ENCODE measurements at places on chromosomes 6 and 20.

GRCh38 chr6:106750142-106750918, 121.0 kb downstream of the QRSL1 start:
- no peak for DNase-seq

- DNase-seq: peak; percentile 63
Observed at GRCh38 chr20:49846206-49846807, 33.7 kb downstream of the SLC9A8 start.

DNA sequence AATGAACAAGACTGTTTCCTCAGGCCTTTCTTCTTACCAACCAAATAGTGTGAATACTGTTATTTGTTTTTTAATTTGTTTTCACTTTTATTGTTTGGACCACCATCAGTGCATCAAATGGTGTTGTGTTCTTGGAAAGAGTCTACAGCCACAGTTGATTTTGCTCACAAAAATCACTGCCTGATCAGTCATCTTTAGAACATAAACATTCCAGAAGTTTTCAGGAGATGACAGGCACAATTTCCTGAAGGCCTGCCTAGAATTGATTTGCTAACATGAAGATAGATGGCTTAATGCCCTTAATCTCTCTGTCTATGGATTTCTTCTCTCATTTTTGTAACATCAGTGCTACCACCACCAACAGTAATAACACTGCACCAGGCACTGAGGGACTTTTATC, 13.5 kb downstream of the IL22RA2 start:
- no peak for DNase-seq

DNA sequence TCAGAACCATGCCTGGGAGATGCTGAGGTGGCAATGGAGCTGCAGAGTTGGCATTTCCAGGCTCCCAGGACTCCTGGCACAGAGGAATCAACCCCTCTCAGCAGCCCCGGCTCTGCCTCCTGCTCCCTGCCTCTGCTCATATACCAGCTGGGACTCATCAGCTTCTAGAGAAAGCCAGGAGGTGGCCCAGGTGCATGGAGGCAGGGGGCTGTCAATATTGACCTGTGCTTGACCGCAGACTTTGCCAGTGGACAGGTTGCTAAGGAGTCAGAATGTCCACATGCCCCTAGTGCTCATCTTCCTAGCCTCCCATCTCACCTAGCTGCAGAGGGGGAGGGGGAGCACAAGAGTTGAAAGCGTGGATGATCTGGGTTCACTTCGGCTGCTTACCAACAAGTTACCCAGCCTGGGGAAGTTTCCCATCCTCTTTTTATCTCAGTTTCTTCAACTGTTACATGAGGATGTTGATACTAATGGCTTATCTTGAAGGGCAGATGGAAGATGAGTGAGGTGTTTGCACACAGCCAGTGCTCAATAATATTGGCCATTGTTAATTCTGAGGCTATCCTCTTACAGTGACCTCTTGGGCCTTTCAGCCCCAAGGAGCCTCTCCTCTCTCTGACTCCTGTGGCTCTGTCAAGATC, 9.2 kb upstream of the SCRT2 start:
- no peak for DNase-seq

DNA sequence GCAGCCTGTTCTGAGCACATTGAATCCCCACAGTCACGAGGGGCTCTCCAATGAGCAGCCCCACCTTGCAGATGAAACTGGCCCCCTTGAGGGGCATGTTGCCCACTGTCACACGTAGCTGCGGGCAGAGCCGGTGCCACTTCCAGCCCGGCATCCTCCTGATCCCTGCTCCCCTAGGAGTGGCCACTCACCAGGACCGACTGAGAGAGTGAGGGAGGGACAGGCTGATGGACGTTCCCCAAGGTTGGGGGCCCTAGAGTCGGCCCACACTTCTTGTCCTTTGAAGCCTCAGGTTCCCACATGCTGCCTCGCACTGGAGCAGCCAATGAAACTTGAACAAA, 10.5 kb downstream of the ENTPD6 start:
- DNase-seq: no peak

- no peak for DNase-seq
Observed at GRCh38 chr20:51366155-51366886, 176.2 kb downstream of the NFATC2 start.
